Renal pelvis (tissue), 12 donors: ENCODE measurements at places on chromosomes 2 and 18. TPM values are rescaled to one million over a fixed set of nuclear protein-coding genes. Genes with fewer than 3 reads are reported as not detected.

GRCh38 chr18:29969876-29970275, 1072.7 kb downstream of the DSC3 start:
- no peak for DNase-seq

DNA sequence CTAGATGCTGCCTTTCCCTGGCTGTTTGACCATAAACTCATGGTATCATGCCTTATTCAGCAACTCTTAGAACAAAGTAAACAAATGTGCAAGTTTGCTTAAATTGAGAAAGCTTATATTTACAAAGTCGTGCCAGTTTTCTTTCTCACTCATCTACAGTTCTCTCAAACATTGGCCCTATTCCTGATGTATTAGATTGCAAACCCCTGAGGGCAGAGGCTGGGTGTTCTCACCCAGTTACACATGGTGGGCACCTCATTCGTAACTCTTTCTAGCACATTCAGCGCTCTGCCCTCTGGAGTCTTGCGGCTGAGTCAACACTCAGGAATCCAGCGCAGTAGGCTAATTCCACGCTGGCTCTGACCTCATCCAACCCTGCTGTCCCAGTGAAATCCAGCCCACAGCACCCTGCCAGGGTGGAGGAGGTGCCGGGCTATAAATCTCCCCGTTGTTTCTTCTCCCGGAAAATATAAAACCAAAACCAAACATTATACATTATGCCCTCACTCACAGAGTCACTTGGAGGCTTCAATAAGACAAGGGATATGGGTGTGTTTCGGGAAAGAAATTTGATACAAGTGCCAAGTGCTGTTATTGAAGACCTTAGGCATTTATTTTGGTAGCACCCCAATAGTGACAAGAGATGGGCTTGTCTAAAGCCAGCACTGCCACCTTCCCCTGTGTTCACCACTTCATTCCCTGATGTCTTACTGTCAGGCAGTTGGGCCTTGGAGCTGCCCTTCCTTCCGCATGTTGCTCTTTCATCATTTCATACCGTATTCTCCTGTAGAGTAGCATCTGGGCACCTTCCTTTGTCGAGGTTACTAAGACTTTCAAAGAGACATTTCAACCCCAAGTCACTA, 287.4 kb downstream of the PRKCE start:
- peak; percentile 83 for DNase-seq

DNA sequence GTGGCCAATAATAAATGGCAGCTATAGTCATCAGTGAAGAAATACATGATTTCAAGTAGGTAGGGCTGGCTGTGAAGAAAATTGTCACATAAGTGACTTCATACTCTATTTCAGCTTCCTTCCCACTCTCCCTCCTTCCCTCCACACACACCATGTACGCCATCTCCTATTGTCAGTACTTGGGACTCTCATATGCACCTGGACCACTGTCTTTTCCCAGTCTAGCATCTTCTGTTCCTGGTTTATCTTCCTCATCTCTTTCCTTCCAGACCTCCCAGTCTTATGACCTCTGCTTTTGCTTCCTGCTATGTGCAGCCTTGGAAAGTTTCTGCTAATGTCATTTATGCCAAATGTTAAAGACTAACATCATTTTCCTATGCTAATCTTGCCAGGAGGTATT, 35.0 kb downstream of the HNMT start:
- DNase-seq: no peak

DNA sequence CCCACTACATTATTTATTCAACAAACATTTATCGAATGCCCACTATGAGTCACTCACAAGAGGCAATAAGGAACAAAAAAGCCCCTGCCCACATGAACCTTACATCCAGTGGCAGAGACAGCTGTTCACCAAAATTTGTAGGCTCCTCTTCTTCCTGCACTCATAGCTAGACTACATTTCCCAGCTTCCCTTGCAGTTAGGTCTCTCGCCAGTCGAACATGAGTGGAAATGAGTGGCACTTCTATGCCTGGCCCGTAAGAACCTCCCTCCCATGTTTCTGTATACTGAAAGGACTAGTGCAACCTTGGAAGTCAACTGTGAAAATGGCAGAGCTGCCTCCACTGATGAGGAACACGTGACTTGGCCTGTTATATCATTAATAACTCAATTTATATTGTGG, 19.4 kb upstream of the NCOA1 start:
- no peak for DNase-seq

DNA sequence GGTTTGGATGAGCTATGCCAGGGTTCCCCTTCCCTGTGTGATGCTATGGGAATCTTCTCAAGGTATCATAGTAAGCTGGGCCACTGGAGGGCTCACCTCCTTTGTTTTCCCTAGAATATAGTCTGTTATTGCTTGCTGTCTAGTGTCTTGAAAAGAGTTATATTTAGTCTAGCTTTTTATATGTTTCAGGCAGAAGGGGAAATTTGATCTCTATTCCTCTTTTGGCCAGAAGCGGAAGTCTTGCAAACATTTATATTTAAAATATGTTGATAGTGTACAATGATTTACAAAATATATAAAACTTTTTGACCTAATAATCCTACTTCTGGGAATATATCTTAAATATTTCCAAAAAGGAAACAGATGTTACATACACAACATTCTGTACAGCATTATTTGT, 260.7 kb downstream of the FHOD3 start:
- peak; percentile 7 for DNase-seq

DNA sequence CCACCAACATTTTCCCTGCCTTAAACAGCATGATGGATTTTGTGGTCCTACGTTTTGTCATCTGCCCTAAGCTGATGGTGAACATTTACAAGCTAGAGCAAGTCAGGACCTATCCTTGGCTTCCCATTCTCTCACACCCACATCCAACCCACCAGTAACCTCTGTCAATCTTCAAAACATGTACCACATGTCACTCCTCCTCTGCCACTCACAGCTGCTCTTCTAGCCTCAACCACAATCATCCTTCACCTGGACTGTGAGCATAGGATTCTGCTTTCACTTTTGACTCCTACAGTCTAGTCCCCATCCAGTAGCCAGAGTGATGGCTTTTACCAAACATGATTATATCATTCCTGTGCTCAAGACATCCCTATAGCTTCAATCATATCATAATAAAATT, 279.8 kb upstream of the DLGAP1 start:
- DNase-seq: no peak

- DNase-seq: no peak
Measured at GRCh38 chr2:184936761-184937160, 338.4 kb downstream of the ZNF804A start.

GRCh38 chr2:225437319-225437718, 37.8 kb downstream of the NYAP2 start:
- no peak for DNase-seq

- no peak for DNase-seq
Measured at GRCh38 chr2:81084101-81084500, 779.5 kb upstream of the LRRTM1 start.

GRCh38 chr18:58100154-58100553, 56.1 kb downstream of the NEDD4L start:
- no peak for DNase-seq

DNA sequence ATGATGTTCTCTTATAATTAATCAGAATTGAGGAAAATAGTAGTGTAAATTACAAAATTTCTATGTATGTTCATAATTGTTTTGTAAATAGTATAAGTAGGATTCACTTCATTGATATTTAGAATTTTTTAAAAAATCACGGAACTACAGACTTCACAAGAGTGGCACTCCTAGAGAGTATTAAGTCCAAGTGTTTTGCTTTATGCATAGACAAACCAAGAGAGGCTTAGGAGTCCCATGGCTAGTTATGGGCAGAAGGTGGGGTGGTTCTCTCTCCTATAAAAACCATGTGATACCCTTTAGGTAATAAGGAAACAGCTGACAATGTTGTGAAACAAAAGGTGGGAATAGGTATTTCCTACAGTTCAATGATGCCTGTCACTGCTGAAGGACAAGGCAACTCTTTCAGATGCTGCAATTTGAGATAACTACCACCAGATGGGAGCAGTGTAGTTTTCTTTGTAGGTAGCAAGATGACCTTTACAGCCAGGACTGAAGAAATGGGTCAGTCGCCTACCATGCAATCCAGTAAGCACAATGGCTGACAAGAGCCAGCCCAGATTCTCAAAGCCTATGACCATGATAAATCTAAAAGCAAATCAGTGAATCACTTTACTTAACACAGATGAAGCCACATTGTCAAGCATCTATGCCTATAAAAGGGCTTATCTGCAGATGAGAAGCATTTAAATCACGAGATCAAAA, 83.9 kb downstream of the AAK1 start:
- no peak for DNase-seq

DNA sequence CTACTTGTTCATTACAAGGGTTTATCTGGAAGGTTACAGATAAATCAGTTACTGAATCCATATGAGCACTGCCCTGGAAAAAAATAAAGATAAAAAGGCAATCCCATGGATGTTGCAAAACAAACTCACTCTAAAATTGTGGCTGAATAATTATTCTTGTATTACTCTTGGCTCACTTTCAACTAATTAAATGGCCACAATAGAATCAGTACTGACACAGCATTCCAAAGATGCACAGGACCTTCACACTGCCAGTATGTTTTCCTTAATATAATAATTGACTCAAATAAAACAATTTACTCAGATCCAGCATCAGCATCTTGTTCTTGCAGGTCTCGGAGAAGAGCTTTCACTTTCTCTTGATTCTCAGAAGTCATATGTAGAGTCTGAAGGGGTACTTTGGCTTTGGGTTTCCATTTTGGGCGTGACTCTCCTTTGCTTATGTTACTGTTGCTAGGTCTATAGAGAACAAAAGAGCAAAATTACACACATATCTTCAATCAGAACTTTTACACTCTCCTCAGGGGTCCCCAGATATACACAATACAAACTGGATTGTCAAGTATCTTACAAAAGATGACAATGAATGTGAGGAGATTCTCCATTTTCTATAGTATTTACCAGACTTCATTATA, 12.6 kb downstream of the DHX57 start:
- DNase-seq: no peak

Gene RELCH
- 34.4 TPM for polyA plus RNA-seq

Gene ANKRD62
- polyA plus RNA-seq: 0.07 TPM

Gene MEIS1
- polyA plus RNA-seq: 117 TPM

Gene STARD6
- 0.27 TPM for polyA plus RNA-seq

Gene TSGA10
- polyA plus RNA-seq: 17.0 TPM

Gene FBLN7
- polyA plus RNA-seq: 13.2 TPM
